ENCODE measurements at places on chromosomes 16 and 17.

DNA sequence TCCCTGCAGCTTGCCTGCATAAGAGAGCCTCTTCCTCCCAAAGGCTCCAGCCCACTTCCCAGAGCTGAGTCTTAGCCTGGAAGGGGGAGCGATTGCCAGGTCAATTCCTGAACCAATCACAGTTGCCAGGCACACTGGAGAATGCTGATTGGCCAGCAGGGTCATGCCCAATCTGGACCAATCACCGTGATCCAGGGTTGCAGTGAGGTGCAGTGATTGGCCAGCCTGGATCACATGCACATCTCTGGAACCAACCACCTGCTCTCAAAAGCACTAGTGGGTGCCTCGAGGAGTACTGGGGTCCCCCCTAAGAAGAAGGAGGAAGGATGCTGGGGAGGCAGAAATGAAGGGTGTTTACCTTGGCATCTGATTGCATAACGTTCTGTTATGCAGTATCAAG lies 18.4 kb downstream of the NAGPA start:
- DNase-seq = no peak

DNA sequence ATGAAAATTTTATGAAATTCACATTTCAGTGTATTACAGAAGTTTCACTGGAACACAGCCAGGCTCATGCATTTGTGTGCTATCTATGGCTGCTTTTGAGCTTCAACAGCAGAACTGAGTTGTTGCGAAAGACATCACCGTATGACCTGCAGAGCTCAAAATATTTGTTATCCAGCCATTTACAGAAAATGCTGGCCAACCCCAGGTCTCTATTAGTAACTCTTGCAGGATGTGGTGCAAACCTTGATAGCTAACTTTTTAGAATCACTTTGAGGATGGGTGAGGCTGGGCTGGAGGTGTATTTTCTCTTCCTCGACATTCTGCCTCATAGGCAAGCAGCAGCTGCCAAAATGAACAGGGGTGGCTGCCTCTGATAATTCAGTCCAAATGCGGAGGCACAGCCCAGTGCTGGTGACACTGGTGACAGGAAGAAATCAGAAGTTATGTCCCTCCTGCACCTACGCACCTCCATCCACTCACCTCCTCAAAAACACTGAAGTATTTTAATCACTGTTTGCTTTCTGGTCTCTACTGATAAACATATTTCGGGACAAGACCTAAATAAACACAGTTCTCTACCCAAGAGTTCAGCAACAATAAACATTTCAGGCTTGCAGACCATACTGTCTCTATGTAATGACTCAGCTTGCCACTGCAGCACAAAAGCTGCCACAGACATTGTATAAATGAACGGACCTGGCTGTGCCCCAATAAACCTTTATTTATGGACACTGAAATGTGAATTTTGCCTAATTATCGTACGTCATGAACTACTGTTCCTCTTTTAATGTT lies 28.5 kb downstream of the ARHGAP17 start:
- DNase-seq = no peak

GRCh38 chr17:7221278-7222092 lies 1.7 kb downstream of the ACADVL start:
- DNase-seq = no peak

DNA sequence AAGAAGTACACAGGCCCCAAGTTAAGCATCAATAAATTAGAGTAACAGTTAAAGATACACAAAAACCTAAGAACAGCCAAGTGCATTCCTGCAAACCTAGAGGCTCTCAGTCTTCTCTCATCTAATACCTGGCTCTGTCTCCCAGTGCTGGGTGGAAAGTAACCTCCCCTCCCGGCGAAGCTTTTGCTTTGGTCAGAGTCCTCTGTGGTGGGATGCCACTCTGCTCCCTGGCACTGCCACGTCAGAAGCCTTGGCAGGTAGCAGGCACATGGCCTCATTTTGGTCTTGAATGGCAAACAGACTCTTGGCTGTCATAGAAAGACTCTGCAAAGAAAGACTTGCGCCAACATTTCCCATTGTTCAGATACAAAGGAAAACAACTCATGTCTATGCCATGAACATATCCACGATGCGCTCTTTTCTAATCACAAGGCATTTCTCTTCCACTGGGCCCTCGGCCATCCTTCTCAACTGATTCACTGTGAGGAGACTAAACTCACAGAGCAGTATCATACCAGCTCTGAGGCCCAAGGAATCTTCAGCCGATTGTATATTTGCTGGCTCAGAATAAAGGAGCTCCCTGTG lies 21.2 kb downstream of the MTHFSD start:
- DNase-seq = no peak

GRCh38 chr17:51595826-51596398 lies 335.6 kb downstream of the UTP18 start:
- DNase-seq = no peak

GRCh38 chr17:7887482-7888183 lies 956 bp upstream of the CHD3 start:
- DNase-seq = peak; percentile 84

DNA sequence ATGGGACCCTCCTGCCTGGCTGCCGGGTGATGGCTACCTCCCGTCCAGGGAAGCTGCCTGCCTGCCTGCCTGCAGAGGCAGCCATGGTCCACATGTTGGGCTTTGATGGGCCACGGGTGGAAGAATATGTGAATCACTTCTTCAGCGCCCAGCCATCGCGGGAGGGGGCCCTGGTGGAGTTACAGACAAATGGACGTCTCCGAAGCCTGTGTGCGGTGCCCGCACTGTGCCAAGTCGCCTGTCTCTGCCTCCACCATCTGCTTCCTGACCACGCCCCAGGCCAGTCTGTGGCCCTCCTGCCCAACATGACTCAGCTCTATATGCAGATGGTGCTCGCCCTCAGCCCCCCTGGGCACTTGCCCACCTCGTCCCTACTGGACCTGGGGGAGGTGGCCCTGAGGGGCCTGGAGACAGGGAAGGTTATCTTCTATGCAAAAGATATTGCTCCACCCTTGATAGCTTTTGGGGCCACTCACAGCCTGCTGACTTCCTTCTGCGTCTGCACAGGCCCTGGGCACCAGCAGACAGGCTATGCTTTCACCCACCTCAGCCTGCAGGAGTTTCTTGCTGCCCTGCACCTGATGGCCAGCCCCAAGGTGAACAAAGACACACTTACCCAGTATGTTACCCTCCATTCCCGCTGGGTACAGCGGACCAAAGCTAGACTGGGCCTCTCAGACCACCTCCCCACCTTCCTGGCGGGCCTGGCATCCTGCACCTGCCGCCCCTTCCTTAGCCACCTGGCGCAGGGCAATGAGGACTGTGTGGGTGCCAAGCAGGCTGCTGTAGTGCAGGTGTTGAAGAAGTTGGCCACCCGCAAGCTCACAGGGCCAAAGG lies 36.8 kb downstream of the NLRC5 start:
- DNase-seq = no peak

DNA sequence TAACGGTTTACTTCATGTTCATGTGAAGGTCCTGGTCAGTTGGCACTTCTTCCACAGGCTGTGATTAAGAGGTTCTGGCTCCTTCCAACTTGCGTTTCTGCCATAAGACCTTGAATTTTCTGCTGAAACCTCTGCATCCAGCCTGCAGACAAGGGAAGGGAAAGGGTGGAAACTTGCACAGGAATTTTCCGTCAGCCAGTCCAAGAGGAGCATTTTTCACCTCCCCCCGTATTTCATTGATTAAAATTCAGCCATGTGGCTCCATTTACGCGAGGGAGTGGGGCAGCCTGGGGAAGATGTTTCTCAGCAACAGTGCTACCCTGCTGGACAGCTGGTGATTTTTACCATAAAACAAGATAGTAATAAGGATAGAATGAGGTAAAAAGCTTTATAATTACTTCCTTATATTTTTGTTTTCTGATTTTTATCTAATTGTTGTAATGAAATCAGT lies 101.5 kb upstream of the SMIM36 start:
- no peak for DNase-seq

GRCh38 chr17:35089586-35090296 lies 26.2 kb upstream of the RFFL start:
- peak; percentile 12 for DNase-seq

GRCh38 chr17:72305472-72305871 lies 184.7 kb downstream of the SOX9 start:
- no peak for DNase-seq

Data from effector memory CD4-positive, alpha-beta T cell (primary cell).